Nucleus accumbens (tissue), 56 donors: ENCODE measurements at places on chromosomes 1 and 21.
A peak's percentile ranks its signal among the peaks of the same experiment; 100 is the strongest.

GRCh38 chr21:16492892-16493291, 763.1 kb downstream of the USP25 start:
- DNase-seq: no peak

DNA sequence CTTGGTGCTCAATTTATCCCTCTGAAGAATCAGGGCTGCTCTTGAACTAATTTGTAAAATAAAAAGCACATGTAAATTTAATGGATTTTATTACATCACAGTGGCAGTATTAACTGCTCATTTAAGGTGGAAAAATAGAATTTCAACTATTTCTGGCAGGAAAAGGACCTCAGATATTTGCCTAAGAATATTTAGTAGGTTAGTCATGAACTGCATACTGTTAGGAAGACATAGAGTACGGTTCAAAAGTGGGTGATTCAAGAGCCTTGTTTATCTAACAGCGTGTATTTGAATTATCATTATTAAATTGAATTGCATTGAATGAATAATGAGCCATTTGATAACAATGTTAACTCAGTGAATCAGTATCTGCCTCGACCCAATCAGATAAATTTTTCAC, 248.8 kb upstream of the PBX1 start:
- DNase-seq: no peak

GRCh38 chr1:204529371-204529895, 13.2 kb downstream of the MDM4 start:
- DNase-seq: no peak

DNA sequence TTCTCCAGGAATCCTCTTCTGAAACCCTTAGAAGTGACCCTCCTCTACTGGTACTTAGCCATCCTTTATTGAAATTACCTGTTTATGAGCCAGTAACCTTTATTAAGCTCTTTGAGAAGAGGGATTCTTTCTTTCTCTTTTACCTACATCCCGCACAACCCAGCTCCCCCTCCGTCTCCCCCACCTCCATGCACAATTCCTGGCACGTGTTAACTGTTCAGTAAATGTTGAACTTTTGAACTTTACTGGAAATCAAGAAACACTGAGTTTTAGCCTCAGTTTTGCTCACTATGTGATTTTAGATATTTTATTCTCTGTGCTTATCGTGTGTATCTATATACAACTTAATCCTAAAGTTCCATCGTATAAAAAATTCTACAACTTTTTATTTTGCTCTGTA, 1.8 kb downstream of the TMED5 start:
- DNase-seq: no peak

DNA sequence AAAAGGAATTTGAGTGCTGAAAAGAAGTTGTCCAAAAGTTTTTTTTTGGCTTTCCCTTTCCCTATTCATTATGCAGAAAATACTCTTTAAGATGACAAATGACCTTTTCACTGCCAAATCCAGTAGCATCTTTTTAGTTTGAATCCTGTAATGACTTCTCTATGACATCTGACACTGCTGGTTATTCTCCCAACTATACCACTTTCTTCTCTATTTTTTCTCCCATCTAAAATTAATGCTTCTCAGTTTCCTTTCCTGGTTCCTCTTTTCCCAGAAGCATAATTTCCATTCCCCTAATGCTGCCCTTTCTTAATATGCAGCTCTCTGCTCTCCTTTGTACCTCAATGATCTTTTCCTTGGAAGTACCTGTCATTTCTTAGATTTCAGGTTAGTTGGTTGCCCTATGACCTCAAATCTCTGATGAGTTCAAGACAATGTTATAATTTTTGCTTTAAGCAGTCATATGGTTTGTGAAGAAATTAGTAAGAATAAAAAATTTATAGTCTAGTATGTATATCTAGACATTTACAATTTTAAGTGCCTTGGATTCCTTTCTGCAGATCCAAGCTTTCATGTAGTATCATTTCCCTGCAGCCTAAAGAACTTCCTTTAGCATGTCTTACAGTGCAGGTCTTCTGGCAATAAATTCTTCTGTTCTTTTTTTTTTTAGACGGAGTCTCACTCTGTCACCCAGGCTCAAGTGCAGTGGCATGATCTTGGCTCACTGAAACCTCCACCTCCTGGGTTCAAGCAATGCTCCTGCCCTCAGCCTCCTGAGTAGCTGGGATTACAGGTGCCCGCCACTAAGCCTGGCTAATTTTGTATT, 150.8 kb downstream of the CDC42BPA start:
- DNase-seq: no peak

GRCh38 chr1:109821221-109821669, 57.5 kb upstream of the EPS8L3 start:
- DNase-seq: no peak

- DNase-seq: no peak
Measured at GRCh38 chr1:232853994-232854797, 49.0 kb downstream of the MAP10 start.

- no peak for DNase-seq
Measured at GRCh38 chr1:69947837-69948236, 257.5 kb downstream of the LRRC40 start.

DNA sequence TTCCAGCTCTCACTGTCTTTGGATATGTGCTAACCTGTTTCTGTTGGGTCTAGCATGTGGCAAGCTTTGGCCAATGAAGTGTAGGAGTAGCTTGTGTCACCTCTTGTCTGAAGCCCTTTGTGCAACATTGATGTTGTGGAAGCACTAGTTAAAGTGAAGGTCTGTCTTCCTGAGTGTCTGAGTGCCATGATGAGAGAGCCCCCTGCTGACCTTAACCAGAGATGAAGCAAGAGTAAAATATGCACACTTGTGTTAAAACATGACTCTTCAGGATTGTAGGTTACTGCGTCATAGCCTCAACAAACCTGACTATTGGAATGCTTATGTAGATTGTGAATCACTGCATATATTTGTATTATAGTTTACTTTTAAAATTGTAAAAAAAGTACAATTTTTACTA, 103.7 kb downstream of the NCAM2 start:
- peak; percentile 49 for DNase-seq

DNA sequence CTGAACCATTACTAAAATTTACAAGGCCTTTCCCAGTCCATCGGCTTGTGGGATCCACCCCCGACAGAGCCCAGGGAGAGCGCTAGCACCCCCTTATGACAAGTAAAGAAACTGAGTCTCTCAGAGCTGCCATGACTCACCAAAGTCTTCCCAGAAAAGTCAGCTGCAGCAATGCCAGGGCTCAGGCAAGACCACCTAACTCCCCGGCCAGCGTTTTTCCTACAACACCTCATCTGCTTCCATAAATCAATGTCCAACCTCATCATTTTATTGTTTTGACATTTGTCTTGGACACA, 15.0 kb downstream of the DHCR24 start:
- no peak for DNase-seq

GRCh38 chr1:167566766-167567165, 13.2 kb upstream of the CREG1 start:
- no peak for DNase-seq

DNA sequence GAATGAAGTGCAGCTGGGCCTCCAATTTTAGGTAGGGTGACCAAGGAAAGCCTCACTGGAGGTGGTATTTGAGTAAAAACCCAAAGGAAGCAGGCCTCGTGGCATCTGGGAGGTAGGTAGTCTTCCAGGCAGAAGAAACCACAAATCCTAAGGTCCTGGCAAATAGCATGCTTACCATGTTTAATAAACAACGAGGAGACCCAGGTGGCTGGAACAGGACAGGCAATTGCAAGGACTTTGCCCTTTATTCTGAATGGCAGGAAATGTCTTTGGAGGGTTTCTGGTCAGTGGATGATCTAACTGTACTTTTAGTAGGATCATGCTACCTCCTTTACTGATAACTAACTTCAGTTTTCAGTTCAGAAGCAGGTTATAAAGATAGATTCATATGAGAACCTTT, 52.2 kb downstream of the EPB41 start:
- DNase-seq: no peak

DNA sequence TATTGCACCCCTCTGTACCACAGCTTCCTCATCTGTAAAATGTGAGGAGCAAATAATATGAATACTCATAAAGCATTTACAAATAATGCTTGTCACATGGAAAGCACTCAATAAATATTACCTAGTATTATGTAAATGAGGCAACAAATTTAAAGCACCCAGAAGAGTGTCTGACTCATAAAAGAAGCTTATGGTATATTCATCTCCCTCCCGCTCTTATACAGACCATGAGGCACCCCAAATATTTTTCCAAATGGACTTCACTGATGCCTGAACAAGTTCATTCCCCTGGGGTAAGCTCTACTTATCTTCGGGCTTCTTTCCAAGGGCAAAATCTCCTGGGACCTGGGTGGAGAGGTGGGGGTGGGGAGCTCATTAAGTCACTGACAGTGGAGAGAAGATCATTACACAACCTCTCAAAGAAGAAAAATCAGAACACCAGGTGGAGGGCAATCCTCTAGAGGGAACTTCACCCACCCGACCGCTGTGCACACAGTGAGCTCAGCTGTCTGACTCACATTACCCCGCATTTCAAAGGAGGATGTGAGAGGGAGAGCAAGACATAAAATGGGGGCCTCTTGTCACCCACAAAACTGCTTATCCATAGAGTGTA, 166.2 kb downstream of the ASTN1 start:
- no peak for DNase-seq

DNA sequence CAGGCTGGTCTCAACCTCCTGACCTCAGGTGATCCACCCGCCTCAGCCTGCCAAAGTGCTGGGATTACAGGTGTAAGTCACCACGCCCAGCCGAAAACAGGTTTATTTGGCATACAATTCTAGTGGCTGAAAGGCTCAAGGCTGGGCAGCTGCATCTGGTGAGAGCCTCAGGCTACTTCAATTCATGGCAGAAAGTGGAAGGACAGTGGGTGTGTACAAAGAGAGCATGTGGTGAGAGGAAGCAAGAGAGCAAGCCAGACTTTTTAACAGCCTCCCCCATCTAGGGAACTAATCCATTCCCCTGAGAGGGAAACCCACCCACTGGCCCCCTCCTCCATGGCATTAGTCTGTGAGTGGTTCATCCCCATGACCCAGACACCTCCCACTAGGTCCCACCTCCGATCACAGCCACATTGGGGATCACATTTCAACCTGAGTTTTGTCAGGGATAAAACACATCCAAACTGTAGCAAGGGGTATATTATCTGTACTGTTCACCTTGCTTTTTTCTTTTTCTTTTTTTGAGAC, 9.5 kb downstream of the BMP8A start:
- no peak for DNase-seq

DNA sequence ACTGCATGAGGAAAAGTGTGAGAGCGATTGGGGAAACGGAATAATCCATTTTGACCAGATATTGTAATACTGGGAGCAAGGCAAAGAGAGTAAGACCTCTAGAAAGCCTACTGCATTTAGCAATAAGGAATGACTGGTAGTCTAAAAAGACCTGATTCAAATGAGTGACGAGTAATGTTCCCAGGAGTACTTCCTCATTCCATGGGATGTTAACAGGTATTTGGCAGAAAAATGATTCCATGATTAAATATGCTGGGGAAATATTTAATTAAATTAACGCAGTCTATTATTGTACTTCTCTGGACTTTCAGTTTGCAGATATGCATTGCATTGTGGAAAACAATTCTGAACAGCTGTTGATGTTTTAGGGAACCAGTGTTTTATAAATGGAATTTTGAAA, 105.5 kb downstream of the RPE65 start:
- DNase-seq: no peak

GRCh38 chr1:67700692-67701410, 15.8 kb downstream of the GADD45A start:
- no peak for DNase-seq

- DNase-seq: no peak
Measured at GRCh38 chr1:247437551-247438505, 20.1 kb downstream of the OR2B11 start.

GRCh38 chr1:156359973-156360372, 9.0 kb upstream of the RHBG start:
- DNase-seq: no peak

GRCh38 chr1:174023440-174023839, 1.3 kb upstream of the RC3H1 start:
- no peak for DNase-seq

DNA sequence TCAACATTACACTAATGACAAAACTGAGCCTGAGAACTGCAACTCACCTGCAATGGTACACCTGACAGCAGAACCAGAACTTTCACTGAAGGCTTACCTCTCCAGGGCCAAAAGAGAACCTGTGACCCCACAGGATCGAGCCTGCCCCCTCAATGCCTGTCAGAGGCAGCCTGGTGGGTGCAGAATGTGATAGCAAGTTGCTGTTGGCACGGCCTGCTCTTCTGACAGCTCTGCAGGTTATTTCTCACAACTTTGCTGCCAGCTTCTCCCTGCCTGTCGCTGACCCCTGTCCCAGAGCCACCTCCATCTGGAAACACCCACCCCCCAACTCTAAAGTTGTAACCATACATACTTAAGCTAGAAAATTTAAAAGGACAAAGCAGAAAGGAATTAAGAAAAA, 35.2 kb downstream of the HIVEP3 start:
- no peak for DNase-seq

GRCh38 chr1:82441402-82441801, 640.7 kb downstream of the ADGRL2 start:
- no peak for DNase-seq

DNA sequence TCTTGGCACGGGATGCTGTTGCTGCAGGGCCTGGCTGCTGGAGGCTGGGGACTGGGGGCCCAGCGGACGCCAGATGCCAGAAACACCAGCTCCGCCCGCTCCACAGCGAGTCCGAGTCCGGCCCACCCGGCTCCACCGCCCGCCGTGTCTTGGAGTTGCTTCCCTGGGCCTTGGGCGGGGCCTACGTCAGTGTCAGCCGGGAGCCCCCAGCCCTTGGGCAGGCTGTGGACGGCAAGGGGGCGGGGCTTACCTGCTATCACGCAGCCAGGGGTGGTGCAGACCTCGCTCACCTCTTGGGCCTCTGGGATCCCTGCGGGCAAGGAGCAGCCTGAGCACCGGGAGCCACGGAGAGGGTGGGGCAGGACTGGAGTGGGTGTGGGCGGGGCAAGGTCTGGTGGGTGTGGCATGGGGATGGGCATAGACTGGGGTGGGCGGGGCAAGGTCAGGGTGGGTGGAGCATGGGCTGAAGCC, 21.8 kb downstream of the MMEL1 start:
- no peak for DNase-seq

GRCh38 chr1:10621906-10622305, 147.2 kb downstream of the PEX14 start:
- no peak for DNase-seq

DNA sequence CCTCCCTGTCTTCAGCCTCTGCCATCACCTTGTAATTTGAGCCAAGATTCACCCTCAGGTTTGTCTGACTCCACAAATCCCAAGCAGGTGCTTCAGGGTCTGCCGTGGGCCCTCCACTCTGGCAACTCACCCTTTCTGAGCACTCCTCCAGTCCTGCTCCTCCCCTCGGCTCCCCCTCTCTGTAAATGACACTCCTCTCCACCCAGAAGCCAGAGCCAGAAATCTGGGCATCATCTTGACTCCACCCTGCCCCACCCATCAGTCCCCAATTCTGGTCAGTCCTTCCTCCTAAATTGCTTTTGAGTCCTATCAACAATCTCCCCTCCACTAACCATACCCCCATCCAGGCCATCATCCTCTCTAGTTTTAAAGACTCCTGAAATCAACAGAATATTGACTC, 40.5 kb downstream of the RCSD1 start:
- no peak for DNase-seq
